ENCODE measurements at places on chromosomes 7 and 10.
A peak's percentile ranks its signal among the peaks of the same experiment; 100 is the strongest.

DNA sequence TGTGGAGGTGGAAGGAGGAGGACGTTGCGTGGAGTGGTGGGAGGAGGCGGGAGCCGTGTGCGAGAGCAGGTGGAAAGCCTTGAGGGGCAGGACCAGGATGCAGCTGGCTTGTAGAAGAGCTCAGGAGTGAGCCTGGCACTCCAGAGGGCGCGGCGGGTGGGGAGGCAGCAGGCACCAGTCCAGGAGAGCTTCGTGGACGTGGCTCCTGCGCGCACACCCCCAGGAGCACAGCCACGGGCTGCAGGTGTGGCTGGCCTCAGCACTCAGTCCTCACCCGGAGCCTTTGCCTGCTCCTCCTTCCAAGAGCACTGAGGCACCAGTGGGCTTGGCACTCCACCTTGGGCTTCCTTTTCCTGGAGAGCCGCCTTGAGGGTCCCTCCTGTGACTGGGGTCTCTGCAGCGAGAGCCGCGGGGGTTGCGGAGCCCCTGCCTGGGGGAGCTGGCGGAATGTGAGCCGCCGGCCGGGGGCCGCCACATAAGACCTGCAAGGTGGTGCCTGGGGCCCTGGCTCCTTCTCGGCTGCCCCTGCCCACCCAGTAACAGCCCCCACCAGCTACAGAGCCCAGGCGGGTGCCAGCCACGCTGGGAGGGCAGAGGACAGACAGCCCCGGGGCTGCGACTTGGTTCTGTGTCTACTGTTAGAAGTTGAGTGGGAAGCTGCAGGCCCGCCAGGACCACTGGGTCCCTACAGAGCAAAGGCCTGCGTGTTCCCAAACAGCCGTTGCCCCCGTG is 11.1 kb downstream of the MAFK start:
- H3K4me3 ChIP-seq: no peak overlapping the region
- H3K36me3 ChIP-seq: peaks cover 41% of the 10 kb centered on the region
- no peak for DNase-seq
- H3K27me3 ChIP-seq: no peaks in the 10 kb centered on the region
- no peak overlapping the region for H3K27ac ChIP-seq

DNA sequence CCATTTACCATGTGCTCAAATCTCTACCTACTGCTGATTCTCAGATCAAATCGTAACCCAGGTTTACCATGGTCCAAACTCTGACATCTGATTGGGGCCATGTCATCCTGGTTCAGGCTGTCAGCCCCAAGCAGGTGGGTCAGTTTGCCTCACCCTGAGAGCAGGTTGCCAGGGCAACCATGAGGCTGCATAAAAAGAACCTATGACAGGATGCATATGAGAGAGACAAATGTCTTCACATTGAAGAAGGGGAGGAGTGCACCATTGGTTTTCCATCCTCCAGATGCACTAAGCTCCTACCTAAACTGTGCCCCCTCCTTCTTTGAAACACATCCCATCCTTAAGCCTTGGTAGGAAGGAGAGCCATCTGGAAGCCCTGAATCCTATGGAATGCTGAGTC is 10.2 kb downstream of the PRSS1 start:
- H3K27ac ChIP-seq: no peak overlapping the region
- no peaks in the 10 kb centered on the region for H3K36me3 ChIP-seq
- no peaks in the 10 kb centered on the region for H3K27me3 ChIP-seq

DNA sequence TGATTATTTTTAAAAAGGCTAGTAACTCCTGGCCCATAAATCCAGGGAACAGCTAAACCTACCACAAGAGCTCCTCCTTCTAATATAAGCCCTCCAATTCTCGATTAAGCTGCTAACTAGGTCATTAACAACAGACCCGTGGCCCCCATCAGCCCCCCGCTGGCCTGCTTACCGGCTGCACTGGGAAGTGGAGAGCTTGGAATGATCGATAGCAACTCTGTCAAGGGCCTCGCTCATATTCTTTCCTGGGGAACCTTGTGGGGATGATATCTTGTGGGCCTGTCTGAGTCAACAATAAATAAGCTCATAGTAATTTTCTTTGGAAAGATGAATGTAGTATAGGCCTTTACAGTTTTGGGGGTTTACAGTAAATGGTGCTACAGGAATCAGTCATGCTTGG is 353.5 kb downstream of the TCERG1L start:
- H3K27me3 ChIP-seq: peaks cover 11% of the 10 kb centered on the region
- H3K36me3 ChIP-seq: no peaks in the 10 kb centered on the region
- H3K4me3 ChIP-seq: no peak overlapping the region
- no peak for DNase-seq
- H3K4me1 ChIP-seq: no peaks in the 10 kb centered on the region
- H3K27ac ChIP-seq: no peak overlapping the region

DNA sequence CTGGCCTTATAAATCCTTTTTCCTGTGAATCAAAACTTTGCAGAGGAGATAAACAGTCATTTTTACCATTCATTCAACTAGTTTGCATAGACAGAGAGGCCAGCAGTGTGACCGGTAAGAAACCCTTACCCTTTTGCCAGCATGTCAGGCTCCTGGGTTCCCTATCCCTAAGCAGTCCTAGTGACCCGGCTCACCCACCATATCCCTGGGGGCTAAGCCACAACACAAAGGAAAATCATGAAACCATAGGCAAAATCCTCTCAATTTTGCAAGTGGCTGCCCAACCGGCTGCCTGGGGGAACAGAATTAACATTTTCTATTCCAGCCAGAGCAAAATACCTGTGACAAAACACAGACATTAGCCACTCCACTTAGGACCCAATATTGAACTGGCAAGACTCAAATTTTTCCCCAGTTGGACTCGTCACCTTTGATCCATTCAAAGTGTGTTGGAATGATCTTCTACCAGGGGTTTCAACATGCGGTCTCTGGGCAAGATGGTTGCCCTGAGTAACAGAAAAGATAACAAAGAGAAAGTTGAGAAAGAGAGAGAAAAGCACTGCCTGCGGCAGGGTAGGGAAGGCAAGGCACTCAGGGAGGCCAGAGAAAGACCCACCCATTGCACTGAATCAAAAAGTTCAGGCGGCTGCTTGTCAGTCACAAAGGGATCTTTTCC is 174.8 kb upstream of the NAMPT start:
- H3K27me3 ChIP-seq: no peaks in the 10 kb centered on the region
- no peak overlapping the region for H3K27ac ChIP-seq
- H3K4me1 ChIP-seq: peaks cover 18% of the 10 kb centered on the region

DNA sequence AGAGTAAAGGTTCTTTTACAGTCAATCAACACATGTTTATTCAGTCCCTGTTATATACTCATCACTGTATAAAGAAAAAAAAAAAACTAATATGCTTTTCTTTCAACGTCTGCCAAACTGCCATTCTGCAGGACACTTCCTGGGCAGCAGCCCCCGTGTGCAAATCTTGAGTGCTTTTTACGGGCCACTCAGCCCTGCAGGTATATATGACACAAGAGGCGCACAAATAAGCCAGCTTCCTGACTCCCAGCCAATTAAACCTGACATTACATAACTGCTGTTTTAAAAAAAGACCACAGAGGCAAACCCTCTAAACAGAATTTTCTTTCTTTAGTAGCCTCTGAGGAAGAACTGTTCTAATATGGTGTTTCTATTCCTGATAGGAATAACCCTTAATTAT is 263.0 kb upstream of the NEBL start:
- no peaks in the 10 kb centered on the region for H3K27me3 ChIP-seq
- DNase-seq: no peak
- H3K4me1 ChIP-seq: no peaks in the 10 kb centered on the region
- no peaks in the 10 kb centered on the region for H3K36me3 ChIP-seq
- H3K4me3 ChIP-seq: no peak overlapping the region

GRCh38 chr7:26614503-26614902 is 249.9 kb downstream of the SKAP2 start:
- H3K36me3 ChIP-seq: no peaks in the 10 kb centered on the region
- H3K27ac ChIP-seq: no peak overlapping the region
- no peak for DNase-seq
- no peak overlapping the region for H3K4me3 ChIP-seq
- H3K4me1 ChIP-seq: no peaks in the 10 kb centered on the region
- no peaks in the 10 kb centered on the region for H3K27me3 ChIP-seq

GRCh38 chr10:127973791-127974311 is 66.9 kb downstream of the PTPRE start:
- peak; percentile 65 for DNase-seq
- H3K27me3 ChIP-seq: no peaks in the 10 kb centered on the region
- H3K4me1 ChIP-seq: peaks cover 41% of the 10 kb centered on the region
- no peak overlapping the region for H3K4me3 ChIP-seq
- no peak overlapping the region for H3K27ac ChIP-seq

DNA sequence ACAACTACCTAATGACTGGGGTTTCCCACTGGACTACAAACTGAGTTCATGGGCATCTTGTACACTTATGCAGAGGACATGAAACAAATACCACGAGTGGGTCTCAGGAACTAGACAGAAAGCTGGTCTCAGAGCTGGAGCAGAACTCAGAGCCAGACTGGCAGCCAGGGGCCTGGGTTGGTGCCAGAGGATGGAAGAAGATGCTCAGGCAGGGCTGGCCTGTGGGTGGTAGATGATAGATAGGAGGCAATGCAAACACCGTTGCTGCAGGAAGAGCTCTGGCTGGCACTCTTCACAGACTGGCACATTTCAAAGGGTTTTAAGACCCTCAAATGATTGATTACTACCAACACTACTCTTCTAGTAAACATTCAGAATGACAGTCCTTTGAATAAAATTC is 28.8 kb downstream of the ENO4 start:
- DNase-seq: no peak
- H3K36me3 ChIP-seq: no peaks in the 10 kb centered on the region
- H3K4me3 ChIP-seq: no peak overlapping the region
- H3K4me1 ChIP-seq: peaks cover 6% of the 10 kb centered on the region

DNA sequence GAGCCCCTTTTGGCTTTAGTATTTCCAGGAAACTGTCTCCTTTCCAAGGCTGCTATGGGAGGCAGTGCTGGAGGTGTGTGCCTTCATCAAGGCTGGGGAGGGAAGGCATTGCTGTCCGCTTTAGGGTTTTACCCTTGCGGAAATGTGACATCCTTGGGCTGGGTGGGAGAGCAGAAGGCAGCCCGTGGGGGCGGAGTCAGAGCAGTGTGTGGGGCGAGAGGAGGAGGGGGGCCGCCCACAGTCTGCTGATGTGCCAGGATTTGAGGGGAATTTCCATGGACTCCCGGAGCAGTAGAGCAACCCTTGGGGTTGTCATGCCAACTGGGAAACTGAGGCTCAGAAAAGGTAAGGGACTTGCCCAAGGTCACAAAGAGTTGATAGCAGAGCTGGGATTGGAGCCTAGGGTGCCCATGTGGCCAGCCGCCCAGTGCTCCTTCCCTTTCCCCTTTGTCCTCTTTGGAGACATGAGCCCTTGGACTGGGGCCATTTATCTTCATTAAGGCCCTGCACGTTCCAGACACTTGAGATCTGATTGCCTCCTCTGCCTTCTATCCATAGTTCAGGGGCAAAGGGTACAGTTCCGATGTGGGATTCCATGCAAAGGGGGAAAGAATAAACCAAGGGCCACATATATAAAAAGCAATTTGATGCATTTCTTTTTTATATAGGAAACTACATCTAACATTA is 22.2 kb downstream of the TSPAN15 start:
- no peaks in the 10 kb centered on the region for H3K36me3 ChIP-seq
- DNase-seq: no peak
- no peak overlapping the region for H3K27ac ChIP-seq
- H3K4me3 ChIP-seq: no peak overlapping the region

All from suprapubic skin (tissue), 4 donors.